HTR-8/SVneo (cell line): ENCODE measurements at places on chromosomes 4 and X.

GRCh38 chr4:121860121-121860520, 10.2 kb downstream of the BBS7 start:
- DNase-seq: no peak

DNA sequence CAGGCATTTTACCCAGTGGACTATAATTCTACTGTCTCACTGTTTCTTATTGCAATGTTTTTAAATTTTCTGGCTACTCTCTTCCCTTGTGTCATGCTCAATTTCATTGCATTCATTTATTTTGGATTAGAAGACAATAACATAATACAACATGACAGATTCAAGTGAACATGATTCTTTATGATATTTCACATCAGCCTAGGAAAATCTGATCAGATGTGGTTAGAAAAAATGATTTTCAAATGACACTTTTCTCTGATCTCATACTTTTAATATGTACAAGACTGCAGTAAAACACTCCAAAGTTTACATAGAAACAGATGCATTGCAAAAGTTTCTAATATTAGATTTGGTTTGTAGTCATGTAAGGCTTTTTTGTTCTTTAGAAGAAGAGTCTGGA, 586.0 kb downstream of the ACTRT1 start:
- no peak for DNase-seq

DNA sequence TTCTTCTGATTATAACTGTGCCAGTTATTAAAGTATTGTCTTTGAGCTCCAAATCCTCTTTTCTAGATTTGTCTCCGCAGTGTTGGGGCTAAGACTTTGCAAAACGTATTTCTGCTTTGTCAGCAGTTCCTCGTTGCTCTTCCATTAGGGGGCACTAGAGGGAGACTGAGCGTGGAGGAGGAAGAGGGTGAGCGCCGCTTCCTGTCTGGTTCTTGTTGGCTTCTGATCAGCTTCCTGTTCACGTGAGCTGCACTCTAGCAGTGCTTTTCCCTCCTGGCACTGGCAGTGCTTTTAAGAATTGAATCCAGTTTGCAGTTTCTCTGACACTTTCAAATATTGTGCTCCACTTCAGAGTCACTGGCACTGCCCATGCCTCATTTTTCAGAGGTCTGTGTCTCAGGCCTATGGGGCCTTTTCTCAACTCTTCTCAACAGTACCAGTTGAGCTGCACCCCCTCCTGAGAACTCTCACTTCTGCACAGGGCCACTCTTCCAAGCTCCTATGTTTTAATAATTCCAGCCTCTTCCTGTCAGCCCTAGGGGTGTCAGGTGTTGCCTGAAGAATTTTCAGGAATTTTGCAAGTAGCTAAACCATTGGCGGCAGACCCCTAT, 54.4 kb upstream of the LCORL start:
- no peak for DNase-seq

DNA sequence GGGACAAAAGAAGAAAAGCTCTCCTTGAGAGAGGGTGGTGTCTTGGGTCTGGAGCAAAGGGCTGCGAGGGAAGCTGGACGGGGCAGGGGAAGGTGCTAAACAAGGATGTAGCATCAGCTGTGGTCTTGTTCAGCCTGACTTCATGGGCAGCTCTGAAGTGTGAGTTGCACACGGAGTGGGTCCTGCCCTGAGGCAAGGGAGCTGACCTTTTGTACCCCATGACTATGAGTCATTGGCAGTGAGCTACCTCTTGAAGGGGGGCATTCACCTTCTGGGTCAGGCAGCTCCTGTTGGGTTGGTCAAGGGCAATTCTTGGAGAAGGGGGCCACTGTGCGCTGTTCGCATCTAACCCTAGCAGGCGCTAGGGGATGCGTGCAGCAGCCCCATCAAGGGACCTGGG, 151.8 kb downstream of the SMIM20 start:
- DNase-seq: no peak

- DNase-seq: peak; percentile 32
These were observed 1.4 kb downstream of the HAND2 start for GRCh38 chr4:173528378-173529321.

DNA sequence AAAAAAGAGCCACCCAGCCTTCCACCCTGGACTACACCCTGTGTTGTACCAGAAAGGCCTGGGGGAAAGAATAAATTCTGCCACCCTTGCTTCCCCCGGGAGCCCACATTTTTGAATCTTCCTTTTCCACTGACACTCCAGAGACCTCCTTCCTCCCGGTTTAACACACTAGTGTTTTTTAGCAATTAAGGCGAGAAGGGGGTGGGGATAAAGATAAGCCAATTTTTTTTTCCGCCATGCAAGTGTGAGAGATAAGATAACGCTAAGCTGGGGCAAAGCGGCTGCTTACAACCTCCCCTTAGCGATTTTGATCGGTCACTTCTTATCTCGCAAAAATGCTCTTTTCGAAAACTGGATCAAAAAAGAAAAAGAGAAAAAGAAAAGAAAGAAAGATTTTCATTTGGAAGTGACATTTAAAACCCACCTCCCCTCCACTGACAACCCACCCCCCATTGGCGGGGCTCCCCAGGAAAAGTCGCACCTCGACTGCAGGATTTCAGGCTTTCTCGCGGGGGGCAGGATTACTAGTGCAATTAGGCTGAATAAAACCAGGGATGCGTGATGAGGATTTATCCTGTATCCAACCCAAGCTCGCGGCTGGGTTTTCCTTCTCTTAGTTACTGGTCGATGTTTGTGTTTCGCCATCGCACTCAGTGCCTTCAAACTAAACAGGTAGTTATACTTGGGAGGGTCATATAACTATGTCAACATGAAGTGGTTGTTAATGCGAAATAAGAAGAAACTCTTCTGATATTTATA, 6.0 kb upstream of the BCOR start:
- no peak for DNase-seq

DNA sequence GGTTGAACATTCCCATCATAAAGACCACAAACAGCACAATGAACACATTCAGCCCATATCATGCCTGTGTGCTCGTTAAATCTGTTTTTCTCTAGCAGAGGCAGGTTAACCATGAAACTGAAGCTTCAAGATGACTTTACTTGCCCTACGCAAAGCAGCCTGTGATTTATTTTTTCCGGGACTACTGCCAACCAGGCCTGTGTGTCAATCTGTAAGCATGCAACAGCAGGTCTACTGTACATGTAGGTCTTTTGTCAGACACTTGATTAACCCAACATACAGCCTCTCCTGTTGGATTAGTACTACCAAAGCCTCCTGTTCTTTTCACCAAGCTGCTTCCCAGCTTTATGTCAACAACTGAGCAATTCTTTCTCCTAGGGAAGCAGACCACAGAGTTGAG, 85.5 kb upstream of the ACSL1 start:
- no peak for DNase-seq

- no peak for DNase-seq
These were observed 64.0 kb downstream of the IGSF1 start for GRCh38 chrX:131225078-131225477.

GRCh38 chr4:82711158-82711785, 87.3 kb downstream of the SCD5 start:
- DNase-seq: no peak

- DNase-seq: no peak
These were observed 628.8 kb downstream of the SPRY1 start for GRCh38 chr4:124025428-124025827.

GRCh38 chr4:7767526-7767925, 172.1 kb downstream of the AFAP1 start:
- no peak for DNase-seq

DNA sequence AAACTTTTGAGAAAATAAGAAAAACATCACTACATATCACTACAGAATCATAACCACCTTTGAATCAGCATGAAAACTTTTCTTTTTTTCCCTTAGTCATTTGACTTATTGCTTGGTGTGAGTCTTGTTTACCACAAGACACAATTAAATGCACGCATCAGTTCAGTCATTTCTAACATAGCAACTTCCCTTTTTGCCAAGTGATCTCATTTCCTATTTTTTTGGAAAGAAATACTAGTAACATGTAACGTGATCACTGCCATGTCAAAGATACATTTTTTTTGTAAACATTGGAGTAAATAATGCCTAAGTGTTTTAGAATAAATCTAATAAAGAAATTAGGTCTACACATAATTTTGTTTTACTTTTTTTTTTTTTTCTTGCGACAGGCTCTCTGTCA, 5.1 kb upstream of the CXCL8 start:
- DNase-seq: no peak

- DNase-seq: no peak
These were observed 17.8 kb downstream of the ARHGEF6 start for GRCh38 chrX:136762820-136763452.

GRCh38 chr4:20622701-20623100, 77.6 kb upstream of the PACRGL start:
- DNase-seq: no peak

DNA sequence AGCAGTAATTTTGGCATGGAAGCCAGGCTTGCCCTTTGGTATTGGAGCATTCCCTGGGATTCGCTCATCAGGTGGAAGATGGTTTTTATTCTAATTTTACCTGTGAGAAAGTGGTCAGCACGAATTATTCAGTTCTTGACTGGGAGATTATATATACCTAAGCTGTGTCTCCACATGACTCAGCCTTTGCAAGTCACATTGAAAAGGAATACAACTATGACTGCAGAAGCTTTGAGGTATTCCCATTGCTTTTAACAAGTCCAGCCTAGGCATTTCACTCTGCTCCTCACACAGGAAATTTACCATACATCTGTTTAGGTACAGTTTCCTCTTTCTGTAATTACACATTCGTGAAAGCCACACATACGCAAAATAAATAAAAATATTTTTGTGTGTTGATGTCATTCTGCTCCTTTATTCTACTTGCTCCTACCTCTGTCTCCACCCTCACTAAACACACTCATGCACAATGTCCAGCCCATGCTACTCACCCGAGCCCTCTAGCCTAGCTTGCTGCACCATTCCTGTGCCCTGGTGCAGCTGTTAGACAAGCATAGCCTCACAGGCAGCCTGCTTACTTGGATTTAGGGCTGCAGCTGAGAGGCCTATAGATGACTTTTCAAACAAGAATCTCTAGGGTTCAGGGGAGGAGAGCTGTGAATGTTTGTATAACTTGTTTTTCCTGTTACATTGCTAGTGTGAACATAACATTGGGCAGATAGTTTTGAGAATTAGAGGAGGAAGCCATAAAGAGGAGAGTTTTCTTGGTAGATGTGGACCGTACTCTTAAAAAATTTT, 504.4 kb upstream of the FAT1 start:
- peak; percentile 12 for DNase-seq

DNA sequence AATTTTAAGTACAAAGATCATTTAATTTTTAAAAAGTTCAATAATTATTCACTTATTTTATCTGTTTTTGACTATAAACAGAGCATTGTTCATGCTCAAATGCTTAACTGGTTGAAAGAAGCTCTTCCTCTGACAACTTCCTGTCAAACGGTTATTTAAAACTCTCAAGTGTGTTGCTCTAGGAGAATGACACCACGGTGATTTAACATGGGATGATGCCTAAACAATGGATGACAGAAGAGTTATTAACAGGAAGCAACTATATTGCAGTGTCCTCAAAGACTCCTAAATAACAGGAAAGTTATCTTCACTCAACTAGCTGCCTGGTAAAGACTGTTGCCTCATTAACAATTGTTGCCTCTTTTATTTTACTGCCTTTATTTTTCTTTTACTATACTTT, 509.6 kb downstream of the PACRGL start:
- DNase-seq: no peak
